ENCODE measurements at places on chromosomes 13 and 19.

DNA sequence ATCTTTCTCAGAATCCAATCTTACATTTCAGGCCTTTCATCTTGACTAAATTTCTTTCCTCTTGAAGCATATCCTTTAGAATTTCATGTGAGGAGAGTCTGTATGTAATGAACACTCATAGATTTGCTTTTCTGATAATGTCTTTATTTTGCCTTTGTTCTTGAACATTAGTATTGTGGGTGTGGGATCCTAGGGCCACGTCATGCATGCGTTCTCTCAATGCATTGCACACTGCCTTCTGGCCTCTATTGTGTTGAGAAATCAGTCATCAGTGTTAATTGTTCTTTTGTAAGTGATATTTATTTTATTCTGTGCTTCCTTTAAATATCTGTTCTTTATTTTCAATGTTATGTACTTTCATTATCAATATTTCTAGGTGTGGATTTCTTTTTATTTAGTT lies 364.9 kb downstream of the OXGR1 start:
- no peak for DNase-seq

- no peak for DNase-seq
Measured at GRCh38 chr19:38019396-38019724, 112.4 kb downstream of the SIPA1L3 start.

DNA sequence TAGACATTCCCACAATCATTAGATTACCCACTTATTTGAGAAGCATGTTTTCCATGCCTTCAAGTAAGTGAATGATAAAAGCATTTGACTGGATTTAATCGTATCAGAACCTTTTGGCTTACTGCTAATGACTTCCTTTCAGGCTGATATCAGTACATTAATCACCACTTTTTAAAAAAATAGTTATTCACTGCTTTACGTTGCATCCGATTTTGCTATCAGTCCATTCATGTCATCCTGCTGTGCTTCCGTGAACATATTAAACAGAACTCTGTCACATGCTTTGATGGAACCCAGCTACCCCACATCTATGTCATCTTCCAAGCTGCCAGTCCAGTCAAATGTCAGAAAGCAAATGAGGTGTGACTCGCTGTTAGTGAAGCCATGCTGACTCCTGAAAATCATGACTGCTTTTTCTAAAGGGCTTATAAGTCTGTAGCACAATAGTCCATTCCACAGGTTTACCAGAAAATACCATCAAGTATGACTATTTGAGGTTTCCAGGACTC lies 440.9 kb downstream of the IRS2 start:
- DNase-seq = peak; percentile 31

- no peak for DNase-seq
Measured at GRCh38 chr13:50646070-50646469, 197.4 kb downstream of the DLEU7 start.
